Stimulated activated CD8-positive, alpha-beta memory T cell treated with anti-CD3 and anti-CD28 coated beads, Interleukin-15, amount 100 ng/mL, for 1 hour (primary cell): ENCODE measurements at places on chromosomes 3 and 15.

GRCh38 chr3:63753567-63753966 lies 65.5 kb upstream of the C3orf49 start:
- DNase-seq, result no peak

GRCh38 chr15:95176794-95177577 lies 945.6 kb downstream of the MCTP2 start:
- no peak for DNase-seq

DNA sequence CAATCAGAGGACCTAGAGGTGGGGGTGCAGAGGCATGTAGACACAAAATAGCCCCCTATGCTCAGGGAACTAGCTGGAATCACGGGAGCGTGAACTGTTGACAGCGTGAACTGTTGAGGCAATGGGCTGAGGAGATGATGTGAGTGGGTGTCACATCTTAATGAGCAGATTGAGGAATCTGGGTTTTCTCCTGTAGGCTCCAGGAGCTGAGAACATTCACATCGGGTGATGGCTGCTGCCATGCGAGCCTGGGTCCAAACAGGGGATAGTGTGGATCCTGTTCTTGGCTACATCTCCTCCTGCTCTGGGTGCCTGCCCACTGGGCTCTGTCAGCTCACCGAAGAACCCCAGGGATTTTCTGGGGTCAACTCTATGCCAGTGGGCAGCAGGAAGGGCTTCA lies 2.1 kb downstream of the LARP6 start:
- DNase-seq, result no peak

GRCh38 chr15:98643115-98643514 lies 5.2 kb upstream of the IGF1R start:
- no peak for DNase-seq

- DNase-seq, result no peak
Measured at GRCh38 chr3:94734206-94734605, 671.3 kb downstream of the NSUN3 start.

DNA sequence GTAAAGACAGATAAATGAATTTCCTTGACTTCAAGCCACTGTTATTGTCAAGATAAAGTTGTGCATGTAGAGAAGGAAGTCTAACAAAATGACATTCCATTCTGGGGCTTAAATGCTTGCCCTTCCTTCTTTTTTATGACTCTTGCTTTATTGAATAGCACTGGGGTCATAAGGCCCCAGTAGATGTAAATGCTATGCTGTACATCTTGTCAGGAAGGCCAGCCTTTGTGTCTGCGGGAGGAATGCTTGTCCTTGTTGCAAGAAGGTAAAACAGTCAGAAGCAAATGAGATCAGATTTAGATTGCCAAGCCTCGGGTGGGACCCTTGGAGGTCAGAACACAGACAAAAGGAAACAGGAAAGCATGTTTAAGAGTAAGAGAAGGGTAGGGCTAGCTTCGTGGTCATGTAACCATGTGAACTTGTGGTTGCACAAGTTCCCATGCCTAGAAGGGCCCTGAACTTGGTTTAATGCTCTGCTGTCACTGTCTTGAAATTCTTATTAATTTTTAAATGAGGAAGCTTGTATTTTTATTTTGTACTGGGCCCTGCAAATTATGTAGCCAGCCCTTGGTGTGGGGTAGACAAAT lies 81.5 kb downstream of the PPM1L start:
- DNase-seq, result no peak

DNA sequence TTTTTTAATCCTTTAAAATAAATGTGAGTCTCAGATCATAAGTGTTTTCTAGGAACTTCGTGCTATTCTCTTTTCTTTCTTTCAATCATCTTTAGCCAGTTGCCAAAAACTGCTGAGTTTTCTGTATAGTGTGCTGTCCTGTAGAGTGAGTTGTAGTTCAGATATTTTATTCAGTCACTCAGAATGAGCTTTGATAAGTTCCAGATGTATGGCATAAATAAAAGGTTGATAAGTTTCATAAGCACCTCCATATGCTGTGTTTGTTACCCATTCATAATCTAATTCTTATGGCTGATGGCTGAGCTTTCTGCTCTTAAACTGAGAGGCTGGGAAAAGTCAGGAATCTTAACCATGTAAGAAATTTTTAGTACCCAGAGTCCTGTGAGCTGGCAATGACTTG lies 59.3 kb upstream of the COL6A6 start:
- DNase-seq, result no peak

- no peak for DNase-seq
Measured at GRCh38 chr15:36617529-36618196, 38.2 kb downstream of the CDIN1 start.

DNA sequence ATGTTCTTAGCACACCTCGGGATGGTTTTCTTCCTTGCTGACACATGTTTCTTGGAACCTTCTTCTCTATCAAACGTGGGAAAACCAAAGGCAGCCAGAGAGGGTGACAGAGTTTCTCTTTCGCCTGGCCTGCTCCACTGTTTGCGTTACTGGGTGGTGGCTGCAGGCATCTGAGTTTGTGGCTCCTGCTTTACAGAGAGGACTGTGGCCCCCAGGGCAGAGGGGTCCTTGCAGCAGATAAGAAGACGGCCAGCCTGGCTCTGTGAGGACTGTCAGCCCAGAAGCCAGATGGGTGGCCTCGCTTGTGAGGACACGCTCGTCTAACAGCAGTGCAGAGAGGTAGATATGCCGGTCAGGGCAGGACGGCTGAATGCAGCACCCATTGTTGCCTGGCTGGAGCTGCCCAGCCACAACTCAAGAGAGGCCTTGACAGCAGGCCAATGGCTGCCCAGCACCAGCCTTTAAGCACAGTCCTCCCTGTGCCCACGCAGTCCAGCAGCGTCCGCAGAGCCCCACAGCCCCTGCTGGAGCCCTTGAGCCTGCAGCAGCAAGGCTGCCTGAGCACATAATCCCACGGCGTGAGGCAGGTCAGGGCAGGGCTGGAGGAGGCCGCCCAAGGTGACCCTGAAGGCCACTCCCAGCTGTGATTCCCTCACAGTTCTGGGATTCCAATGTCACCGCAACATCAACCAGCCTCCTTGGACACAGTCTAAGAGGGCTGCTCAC lies 15.0 kb upstream of the SPTBN5 start:
- DNase-seq, result no peak

- DNase-seq, result no peak
Measured at GRCh38 chr15:78938658-78939488, 6.0 kb downstream of the CTSH start.

DNA sequence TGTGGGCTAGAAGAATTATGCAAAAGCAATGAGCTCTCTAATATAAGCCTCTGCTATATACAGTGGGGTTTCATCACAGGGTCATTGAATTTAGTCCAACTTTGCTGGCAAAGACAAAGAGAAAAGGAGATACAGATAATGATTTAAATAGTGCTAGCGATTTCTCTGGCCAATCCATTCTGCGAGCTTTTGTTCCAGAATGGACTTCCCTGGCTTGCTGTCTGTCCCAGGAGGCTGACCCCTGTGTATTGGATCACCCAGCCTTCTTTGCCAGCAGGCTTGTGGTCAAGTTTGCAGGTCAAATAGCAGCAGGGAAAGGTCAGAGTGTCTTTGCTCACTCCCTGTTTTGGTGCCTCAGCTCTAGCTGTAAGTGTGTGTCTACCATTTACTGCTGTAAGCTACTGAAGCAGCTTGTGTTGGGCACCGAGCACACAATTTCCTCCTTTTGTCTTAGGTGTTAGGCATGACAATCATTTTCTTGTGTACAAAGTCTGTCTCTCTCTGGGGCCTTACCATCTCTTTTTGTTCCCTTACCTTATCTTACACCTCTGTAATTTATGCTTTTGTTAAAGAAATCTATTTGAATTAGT lies 55.7 kb downstream of the UNC13C start:
- no peak for DNase-seq

DNA sequence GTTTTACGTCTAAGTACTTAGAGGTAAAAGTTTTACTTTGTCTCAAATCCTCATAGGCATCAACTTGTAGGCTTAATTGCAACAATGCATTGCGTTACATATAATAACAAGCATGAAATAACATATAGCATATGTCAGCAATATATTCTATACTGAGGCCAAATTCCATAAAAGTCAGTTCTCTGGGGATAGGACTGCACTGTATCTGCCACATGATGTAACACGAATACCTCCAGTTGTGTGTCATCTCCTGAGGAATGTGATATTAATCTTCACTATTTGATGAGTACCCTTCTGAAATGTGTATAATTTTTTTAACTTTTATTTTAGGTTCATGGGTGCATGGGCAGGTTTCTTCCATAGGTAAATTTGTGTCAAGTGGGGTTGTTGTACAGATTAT lies 126.4 kb downstream of the IMPG2 start:
- no peak for DNase-seq

DNA sequence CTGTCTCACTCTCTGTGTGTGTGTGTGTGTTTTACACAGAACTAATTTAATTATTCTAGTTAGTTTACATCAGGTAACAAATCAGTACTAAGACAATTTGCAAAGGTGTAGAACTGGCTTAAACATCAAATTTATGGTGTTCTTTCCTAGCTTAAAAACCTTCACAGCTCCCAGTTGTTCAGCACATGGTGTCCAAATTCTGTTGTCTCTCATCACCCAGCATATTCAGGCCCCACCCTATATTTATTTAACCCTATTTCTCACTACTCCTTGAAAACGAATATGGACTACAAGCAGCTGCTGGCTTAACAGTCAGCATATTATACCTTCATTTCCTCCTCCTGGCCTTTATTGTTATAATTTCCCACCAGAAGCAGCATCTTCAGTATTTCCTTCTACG lies 1.2 kb downstream of the IL20RB start:
- DNase-seq, result no peak

- DNase-seq, result no peak
Measured at GRCh38 chr3:188315553-188315952, 161.6 kb downstream of the LPP start.

DNA sequence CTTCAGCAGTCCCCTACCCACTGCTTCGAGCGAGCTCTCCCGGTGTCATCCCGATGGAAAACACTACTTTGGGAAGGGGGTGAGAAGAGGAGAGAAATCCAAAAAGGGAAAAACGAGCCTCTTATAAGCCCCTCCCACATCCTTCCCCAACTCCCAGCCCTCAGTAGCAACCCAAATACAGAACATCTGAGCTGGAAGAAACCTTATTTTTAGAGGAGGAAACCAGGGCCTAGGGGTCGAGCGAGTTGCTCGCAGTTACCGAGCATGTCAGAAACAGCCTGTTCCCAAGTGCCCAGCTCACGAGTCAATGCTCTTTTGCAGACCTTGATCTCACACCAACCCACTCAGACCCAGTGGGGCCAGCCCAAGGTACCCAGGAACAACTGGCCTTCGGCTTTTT lies 14.2 kb downstream of the RBPMS2 start:
- DNase-seq, result no peak

DNA sequence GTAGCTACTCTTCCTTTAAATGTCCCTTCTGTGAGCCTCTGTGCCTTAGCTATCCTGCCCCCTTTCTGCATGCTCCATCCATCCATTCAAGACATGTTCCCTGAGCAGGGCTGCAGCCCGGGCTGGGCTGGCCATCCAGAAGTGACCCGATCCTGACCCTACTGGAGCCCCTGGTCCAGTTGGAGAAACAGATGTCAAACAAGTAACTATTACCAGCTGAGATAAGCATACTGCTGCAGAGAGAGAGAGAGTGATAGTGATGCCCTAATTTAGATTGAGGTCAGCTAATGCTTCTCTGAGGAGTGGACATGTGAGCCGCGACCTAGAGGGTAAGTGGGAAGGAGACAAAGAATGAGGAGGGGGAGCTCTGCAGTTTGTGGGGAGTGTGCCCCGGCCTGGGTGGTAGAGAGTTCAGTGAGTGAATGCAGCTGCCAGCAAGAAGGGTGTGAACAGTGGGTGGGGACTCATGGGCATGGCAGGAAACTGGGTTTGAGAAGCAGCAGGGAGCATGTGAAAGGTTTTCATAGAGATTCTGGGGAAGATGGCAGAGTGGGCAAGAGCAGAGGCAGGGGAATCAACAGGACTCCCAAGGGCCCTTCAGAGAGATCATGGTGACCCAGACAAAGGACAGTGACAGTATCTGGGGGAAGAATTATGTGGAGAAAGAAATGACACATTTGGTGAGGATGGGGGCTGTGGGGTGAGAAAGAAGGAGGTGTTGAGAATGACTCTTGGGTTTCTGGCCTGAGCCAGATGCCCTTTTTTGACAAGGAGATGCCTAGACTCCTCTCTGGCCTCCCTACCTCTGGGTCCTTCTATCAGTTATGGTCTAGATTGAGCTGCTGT lies 44.9 kb downstream of the CHCHD6 start:
- DNase-seq, result no peak

- no peak for DNase-seq
Measured at GRCh38 chr15:47998619-47999019, 122.2 kb upstream of the SLC24A5 start.

- DNase-seq, result no peak
Measured at GRCh38 chr15:31974855-31975829, 55.2 kb upstream of the CHRNA7 start.

- no peak for DNase-seq
Measured at GRCh38 chr3:150165396-150166094, 194.8 kb upstream of the PFN2 start.

DNA sequence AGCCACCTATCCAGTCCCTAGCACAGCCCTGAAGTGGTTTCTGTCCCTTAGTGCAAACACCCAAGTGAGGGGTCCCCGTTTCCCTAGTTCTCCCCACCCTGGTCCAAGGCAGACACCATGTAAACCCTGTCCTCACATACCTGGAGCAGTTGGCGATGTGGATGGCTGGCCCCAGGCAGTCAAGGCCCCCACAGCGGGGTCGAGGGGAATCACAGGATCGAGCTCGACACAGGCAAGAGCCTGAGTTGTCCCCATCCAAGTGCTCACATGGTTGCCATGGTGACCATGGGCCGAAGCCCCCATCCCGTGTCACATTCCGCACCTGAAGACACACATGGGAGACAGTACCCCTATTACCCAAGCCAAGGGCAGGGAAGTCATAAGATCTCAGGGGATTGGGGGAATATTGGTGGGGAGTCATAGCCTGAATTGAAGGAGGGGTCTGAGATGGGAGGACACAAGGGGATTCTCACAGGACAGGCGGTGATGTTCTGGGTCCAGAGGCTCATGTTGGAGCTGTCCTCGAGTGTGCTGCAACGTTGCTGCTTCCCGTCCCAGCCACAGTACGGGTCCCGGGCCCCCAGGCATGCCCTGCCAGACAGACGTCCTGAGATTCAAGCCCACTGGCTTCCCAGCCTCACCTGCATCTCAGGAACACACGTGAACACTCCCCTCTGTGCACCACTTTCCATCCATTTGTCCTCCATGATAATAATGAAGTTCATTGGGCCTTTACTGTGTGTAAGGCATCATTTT lies 112.1 kb downstream of the SEMA5B start:
- DNase-seq, result no peak

GRCh38 chr3:10706156-10706739 lies 109.8 kb upstream of the SLC6A11 start:
- DNase-seq, result no peak

- no peak for DNase-seq
Measured at GRCh38 chr3:126959921-126960603, 22.9 kb upstream of the PLXNA1 start.

DNA sequence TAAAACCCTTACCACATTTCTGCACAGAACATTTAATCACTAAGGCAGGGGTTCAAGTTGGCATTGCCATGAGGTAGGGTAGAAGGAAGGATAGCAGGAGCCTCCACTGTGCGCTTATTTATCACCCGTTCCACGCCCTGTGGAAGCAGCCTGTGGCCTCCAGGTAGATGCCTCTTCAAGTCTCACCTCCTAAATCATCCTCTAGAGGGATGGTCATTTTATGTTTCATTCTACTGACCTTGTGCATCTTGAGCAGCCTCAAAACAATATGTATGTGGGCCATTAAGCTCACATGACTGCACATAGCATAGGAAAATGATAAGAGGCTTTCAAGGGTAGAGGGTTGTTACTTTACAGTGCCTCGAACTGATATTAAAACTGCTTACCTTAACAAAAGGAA lies 546.2 kb downstream of the GRM7 start:
- no peak for DNase-seq
